ENCODE measurements at places on chromosomes 7 and 10.

DNA sequence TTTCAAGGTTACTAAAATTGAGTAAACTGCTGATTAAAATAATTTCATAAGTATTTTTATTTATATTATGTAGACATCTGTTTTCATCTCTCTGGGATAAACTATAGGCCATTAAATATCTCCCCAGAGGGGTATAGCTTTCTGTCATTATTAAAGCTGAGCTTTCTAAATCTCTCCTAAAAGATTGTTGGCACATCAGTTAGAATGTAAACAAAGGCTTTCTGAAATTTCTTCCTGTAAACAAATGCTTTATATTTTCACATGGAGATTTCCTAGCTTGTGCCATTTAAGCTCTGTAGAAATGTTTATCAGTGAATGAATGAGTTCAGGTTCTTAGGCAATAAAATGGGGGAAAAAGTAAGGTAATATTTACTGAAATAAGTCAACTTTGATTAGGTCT is 35.7 kb downstream of the PPP1R9A start:
- DNase-seq: no peak

- DNase-seq: no peak
Observed at GRCh38 chr10:86668297-86669165, at the start of gene LDB3. LDB3 (plus strand) TSS chr10:86668511; CDS start chr10:86668692, 181 bp downstream.

- no peak for DNase-seq
Observed at GRCh38 chr7:65276822-65277221, 96.8 kb upstream of the ZNF92 start.

DNA sequence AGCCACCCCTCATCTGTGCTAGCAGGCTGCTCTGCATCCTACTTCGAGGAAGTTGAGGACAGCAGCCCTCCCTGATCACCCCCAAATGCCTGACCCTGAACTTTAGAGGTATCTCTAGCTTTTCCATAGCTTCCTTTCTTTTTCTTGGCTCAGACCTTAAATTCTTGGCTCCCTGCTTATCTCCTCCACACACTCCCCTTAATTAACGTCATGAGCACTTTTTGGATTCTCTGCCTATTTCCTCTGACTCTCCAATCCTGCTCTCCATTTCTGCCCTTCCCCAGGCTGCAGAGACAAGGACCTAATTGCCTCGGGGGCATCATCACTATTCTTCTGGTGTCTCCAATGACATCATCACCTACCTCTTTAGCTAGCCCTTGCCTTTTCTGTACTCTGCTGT is 40.8 kb upstream of the SEC61G start:
- DNase-seq: no peak
